ENCODE measurements at places on chromosomes 1 and 21.

GRCh38 chr21:45439161-45439872 lies 34.4 kb downstream of the COL18A1 start:
- peak; percentile 77 for DNase-seq

DNA sequence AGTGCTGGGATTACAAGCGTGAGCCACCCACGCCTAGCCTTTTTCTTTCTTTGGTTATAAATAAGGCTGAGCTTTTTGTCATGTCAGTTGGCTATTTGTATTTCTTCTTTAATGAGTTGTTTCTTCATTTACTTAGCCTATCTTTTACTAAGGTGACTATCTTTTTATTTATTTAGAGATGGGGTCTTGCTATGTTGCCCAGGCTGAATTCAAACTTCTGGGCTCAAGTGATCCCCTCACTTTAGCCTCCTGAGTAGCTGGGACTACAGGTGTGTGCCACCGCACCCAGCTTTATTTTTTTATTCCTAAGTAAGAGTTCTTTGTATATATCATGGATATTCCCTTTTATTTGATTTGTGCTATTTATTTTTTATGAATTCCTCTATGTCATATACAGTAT lies 11.9 kb downstream of the DMBX1 start:
- DNase-seq, result no peak

DNA sequence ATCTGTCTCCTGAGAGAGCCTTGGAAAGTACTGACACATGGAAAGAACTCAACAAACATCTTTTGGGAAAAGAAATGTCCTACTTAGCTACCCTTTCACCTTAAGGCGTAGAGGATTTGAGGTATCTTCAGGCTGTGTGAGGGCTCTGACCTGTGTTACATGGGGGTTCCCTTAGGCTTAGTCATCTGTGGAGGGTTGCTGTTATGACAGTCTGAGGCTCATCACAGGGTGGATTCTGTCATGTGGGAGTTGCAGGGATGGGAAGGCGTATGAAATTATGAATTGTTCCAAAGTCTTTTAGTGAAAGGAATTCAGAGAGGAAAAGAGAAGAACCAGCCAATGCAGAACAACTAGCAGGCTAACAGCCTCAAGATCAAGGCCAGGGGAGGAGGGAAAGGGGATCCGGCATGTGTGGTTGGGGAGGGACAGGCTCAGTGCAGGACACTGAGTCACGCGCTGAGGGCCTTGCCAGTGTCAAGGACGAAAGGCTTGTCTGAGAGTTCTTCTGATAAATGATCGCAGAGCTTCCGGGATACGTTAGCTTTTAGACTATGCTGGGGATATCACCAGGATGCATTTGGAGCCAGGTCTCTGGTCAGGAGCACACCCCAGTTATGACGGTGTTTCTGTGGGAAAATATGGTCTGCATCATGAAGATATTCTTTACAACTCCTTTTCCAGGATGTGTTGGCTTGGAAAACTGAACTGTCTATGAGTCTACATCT lies 24.6 kb upstream of the PLA2G2C start:
- no peak for DNase-seq

DNA sequence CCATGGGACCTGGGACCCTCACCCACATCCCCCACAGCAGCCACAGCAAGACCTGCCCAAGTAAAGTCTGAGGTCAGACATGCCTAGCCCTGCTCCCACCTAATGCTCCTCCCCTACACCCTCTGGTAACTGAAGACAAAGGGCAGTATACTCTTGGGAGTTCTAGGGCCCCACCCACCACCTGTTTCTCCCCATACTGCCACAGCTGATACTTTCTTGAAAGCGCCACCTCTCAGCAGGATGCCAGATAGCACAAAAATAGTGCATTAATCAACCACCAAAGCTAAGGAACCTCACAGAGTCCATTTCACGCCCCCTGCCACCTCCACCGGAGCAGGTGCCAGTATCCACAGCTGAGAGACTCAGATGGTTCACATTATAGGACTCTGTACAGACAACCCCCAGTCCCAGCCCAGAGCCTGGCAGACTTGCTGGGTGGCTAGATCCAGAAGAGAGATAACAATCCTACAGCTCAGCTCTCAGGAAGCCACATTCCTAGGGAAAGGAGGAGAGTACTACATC lies 238.1 kb downstream of the LRRC40 start:
- DNase-seq, result no peak

GRCh38 chr1:89710498-89711139 lies 77.7 kb downstream of the LRRC8C start:
- DNase-seq, result no peak

- no peak for DNase-seq
These were observed 11.3 kb upstream of the FRRS1 start for GRCh38 chr1:99777752-99778151.
